Large intestine (tissue), 12 donors: ENCODE measurements at places on chromosomes 1 and 21. TPM values are rescaled to one million over a fixed set of nuclear protein-coding genes. Genes with fewer than 3 reads are reported as not detected.

- DNase-seq: no peak
These were observed 585.6 kb downstream of the PLPP3 start for GRCh38 chr1:55993646-55994318.

DNA sequence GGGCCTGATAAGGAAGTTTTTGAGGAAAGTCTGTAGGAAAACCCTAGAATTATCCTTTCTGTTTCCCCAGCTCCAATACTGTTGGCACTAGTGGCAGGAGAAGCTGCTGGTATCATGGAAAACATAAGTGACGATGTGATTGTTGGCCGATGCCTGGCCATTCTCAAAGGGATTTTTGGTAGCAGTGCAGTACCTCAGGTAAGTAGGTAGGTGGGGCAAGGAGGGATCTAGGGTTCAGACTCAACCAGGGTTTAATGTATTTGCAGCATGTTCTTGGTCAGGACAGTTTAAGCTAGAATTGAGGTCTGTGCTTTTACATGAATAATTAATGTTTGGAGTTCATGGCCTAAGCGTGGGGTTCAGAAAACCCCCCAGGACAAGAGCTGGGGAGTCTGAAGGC lies 62.1 kb downstream of the KDM1A start:
- DNase-seq: no peak

TSSK3 gene
- polyA plus RNA-seq: 6.1 TPM

GRCh38 chr1:158227904-158228623 lies 26.2 kb upstream of the CD1A start:
- no peak for DNase-seq

GRCh38 chr1:79472067-79472656 lies 465.6 kb upstream of the ADGRL4 start:
- DNase-seq: no peak
